CD4-positive, alpha-beta memory T cell (primary cell): ENCODE measurements at places on chromosomes 12 and 14.

DNA sequence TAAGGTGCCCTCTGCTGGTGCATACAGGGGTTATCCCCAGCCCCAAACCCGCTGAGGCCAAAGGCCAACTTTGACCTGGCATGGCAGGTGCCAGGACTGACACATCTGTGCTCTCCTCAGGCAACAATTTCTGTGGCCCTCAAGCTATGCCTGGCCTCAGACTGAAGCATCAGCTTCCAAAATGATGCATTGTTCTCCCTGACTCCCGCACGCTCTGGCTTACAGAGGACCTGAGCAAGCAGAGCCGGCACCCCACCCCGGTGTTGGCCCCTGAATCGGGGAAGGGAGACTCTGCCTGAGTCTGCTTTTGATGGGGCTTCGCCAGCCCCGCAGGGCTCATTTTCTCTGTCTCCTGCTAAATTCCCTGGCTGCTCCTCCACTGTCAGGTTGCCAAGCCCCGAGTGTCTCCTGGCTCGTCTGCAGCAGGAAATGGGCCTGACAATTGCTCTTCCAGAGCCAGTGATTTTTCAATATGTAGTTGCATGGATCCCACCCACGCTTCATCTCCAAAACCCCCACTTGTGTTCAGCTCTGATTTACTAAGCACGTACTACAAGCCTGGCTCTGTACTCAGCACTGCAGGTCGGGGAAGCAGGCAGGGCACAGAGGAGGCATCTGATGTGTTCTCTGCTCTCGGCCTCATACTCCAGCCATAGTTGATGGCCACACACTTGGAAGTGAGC, 126.1 kb downstream of the SLC38A6 start:
- no peak for DNase-seq

GRCh38 chr12:117080661-117081144, 18.5 kb downstream of the TESC start:
- DNase-seq = no peak

DNA sequence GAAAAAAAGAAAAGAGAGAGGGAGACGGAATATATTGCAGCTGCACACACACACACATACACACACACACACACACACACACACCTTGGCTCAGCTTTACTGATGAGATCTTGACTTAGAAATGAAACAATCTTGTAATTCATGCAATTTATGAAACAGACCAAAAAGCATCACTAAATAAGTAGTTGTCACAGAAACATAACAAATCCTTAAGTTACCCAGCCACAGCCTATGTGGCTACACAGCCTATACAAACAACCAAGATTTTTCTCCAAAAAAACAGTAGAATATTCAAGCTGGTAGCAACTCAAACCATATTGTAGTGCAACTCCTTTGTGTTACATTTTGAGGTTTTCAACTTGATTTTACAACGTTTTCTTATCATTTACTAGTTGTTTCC, 37.9 kb upstream of the GNG2 start:
- no peak for DNase-seq

DNA sequence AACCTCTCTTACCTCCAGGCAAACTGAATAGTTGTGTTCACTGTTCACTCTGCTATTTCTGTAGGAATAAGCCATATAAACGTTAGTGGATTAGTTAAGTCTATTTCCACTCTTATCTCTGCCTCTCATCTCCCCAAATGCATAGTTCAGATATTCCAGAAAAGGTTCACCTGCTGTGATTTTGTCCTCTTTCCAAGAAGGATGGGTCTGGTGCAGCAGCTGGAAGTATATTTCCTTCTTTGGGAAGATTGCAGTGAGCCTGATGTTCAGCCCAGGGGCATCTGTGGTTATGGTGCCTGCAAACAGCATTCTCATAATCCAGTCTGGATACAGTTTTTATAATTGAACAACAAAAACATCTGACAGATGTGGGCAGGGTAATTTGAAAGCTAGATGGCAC, 97.7 kb downstream of the TPH2 start:
- no peak for DNase-seq

- peak; percentile 66 for DNase-seq
Observed at GRCh38 chr12:52024845-52025230, 18.1 kb downstream of the TAMALIN start.

GRCh38 chr14:61342486-61342885, 21.1 kb downstream of the PRKCH start:
- peak; percentile 88 for DNase-seq

GRCh38 chr12:95105540-95105939, 32.1 kb upstream of the NR2C1 start:
- DNase-seq = no peak

DNA sequence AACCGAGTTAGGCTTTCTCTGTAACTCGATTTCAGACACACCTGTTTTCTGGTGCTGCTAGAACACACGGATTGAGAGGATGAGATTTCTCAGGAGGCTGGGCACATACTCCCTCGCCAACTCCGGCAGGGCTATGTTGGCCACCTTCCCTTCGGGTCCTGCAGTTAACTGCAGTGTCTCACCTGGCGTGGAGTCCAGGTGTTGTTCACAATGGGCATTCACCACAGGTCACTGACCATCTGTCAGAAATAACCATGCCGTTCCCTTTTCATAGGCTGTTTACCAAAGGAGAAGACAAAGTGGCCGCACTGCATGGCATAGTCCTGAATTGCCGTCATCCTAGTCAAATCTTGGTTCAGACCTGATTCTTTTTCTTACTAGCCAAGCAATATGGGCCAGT, 5.5 kb upstream of the KCNH3 start:
- DNase-seq = no peak

DNA sequence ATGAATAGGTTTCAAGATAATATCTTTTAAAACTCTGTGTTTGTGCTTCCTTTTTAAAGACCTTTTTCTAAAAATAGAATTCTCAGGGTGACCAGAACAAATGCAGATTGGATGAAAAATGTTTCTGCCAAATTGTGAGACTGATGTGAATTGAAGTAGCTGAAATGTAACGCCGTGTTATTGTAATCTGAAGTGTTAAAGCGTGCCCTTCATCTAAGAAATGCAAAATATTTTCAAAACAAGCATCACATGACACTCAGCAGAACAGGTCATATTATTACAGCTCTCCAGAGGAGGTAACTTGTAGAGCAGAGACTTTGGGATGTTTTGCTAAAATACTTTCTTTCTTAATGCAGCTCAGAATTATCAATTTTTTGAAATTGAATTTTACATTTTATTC, 90.0 kb upstream of the PLEKHA5 start:
- no peak for DNase-seq

- DNase-seq = no peak
Observed at GRCh38 chr14:20830831-20831230, 28.2 kb upstream of the RNASE1 start.

- no peak for DNase-seq
Observed at GRCh38 chr12:104657726-104658484, 201.2 kb downstream of the CHST11 start.

DNA sequence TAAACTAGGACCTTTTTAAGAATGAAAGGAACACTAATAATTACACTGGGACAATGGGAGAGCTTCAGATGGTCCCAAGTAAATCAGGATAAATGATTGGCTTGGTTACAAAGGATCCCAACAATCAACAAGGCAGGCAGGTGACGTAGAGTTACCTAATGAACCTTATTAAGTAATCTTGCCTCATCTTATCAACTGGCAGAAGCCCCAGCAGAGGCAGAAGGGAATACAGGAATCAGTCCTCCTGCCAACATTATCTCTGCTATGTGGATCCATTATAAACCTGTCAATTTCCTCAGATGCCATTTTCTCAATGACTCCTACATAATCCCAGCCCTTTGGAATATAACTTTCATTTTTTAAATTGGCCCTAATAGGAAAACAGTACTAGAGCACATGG, 11.4 kb downstream of the DCAF5 start:
- no peak for DNase-seq

DNA sequence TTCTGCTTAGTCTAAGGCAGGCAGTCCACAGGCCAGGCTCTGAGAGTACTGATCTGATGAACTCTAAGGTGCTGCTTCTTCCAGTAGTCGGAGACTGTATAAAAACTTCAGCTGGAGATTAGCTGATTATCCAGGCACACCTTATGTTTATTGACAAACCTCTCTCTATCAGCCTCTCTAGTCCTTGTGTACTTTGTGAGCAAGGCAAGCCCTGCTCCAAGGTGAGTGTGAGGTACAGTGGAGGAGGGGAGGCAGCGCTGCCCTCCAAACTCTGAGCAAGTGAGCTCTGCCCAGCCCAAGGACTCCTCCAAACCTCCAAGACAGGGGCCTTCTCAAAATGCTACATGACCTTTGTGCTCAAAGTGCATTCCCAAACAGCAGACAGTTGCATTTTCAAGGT, 95.9 kb upstream of the CDKN3 start:
- DNase-seq = no peak

GRCh38 chr12:94594443-94594825, 55.9 kb downstream of the TMCC3 start:
- DNase-seq = no peak

DNA sequence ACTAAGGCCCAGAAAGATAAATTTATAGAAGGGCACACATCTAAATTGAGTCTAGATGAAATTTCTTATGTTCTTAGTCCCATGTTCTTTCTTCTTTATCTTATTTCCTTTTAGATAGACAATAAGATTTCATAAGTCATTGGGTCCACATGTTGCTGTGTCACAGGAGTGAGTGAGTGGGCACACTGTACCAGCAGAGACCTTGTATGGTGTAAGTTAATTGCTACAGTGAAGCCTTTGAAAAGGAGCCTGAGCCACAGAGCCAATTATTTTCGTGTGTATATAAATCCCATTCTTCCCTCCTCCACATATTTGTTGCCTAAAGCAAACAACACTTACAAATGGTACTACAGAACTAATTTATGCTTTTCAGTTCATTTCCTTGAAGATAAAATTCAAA, 79.1 kb downstream of the GRIP1 start:
- DNase-seq = no peak

DNA sequence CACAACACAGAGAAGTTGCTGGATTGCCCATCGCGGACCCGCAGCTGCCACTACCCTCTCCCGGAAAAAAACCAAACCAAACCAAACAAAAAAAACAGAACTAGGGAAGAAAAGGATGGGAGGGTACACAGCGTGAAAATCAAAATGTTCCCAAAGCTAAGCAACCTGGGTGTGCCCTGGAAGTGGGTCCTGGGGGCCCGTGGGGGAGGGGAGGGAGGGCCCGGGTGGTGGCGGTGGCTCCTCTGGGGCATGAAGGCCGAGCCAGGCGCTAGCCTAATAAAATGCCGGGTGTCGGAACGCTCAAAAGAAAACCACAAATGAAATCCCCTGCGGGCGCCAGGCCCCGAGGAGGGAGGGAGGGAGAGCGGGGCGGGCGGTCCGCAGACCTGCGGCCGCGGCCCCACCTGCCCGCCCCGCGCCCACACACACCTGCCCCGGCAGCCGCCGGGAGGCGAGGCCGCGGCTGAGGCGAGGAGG, 787 bp downstream of the HECTD4 start:
- DNase-seq = no peak

DNA sequence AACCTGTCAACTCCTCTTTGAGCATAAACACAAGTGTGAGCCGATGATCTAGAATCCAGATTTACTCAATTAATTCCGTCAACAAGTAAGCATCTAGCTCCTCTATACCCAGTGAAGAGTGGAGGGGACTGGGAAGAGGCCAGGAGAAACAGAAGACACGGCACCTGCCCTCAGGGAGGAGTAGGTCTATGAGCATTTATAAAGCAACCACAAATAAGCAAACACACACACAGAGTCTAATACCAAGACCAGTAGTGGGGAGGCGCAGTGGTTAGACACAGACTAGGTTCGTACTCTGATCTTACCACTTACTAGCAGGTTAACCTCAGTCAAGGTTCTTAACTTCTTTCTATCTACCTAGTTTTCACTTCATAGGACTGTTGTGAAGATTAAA, 5.9 kb upstream of the FOXN3 start:
- no peak for DNase-seq

GRCh38 chr12:124279315-124279714, 15.6 kb upstream of the RFLNA start:
- DNase-seq = no peak

- DNase-seq = no peak
Observed at GRCh38 chr14:95228240-95228639, 70.9 kb upstream of the DICER1 start.

GRCh38 chr14:74641601-74642391, 29.8 kb upstream of the LTBP2 start:
- DNase-seq = no peak

- DNase-seq = peak; percentile 39
Observed at GRCh38 chr12:110577864-110578693, 5.0 kb downstream of the PPTC7 start.

GRCh38 chr12:115934046-115934445, 343.4 kb downstream of the MED13L start:
- DNase-seq = no peak

GRCh38 chr12:31321897-31322228, 4.1 kb downstream of the SINHCAF start:
- no peak for DNase-seq

GRCh38 chr12:60174476-60174875, 578.6 kb downstream of the SLC16A7 start:
- DNase-seq = no peak

GRCh38 chr12:102483466-102483865, 3.1 kb upstream of the IGF1 start:
- no peak for DNase-seq

DNA sequence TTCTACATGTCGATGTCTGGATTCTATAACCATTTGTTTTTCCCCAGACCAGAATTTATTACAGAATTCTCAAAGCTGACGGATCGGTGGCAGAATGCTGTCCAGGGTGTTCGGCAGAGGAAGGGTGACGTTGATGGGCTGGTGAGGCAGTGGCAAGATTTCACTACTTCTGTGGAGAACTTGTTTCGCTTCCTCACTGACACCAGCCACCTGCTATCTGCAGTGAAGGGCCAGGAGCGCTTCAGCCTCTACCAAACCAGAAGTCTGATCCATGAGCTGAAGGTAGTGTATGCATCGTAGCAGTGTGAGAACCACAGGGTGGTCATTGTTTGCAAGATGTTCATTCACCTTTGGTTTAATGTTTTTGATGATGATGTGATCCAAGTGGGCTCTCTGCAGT, 124.0 kb downstream of the ESR2 start:
- DNase-seq = no peak

- no peak for DNase-seq
Observed at GRCh38 chr14:101977311-101978071, 13.1 kb downstream of the DYNC1H1 start.

- DNase-seq = no peak
Observed at GRCh38 chr12:47649381-47649780, 56.4 kb downstream of the RPAP3 start.

DNA sequence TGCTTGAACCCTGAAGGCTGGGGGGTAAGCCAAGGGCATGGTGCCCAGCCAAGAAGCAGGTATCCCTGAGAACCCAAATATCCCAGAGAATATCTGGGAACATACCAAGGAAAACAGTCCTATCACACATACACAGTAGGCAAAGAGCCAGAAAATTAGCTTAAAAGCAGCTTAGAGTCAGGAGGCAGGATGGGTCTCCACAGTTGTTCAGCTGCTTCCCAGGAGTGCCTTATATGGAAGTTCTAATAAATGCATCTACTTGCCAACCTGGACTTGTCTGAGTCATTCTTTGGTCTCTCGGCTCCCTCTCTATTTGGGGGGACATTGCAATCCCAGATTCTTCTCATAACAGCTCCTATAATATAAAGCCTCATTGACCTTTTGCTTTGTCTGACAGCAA, 9.0 kb upstream of the GPR135 start:
- DNase-seq = no peak

GRCh38 chr12:79997096-79997791, 62.3 kb upstream of the PPP1R12A start:
- no peak for DNase-seq
